Activated naive CD4-positive, alpha-beta T cell (primary cell): ENCODE measurements at places on chromosomes 4 and X.

DNA sequence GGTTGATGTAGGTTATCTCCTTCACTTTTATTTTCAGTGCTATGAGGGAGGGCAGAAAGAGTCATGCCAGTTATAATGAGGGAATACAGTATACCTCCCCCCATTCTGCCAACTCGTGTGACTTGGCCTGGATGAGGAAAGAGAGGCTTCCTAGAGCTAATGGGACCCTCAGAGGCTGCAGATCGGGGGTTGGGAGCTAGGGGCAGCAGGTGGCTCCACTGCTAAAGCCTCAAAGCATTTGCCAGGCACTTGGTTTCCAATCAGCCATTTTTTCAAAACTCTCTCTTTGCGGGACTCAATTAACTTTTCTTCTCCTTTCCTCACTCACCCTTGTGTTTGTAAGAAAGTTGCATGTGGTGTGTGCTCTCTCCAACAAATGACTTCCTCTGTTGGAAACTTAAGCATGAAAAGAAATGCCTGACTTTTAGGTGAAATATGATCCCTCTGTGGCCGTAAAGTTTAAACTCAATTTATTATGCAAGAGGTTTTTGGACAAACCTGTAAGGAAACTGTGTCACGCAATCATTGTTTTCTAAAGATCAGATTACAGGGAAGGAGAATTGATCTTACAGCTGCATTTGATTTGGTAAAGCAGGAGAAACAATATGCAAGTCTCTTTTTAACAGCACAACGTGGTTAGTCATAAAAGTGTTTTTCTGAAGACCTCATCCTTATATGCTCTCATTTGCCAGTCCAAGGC lies 7.0 kb downstream of the SFRP2 start:
- no peak for DNase-seq

- no peak for DNase-seq
Observed at GRCh38 chr4:185304944-185305690, 90.6 kb downstream of the LRP2BP start.

DNA sequence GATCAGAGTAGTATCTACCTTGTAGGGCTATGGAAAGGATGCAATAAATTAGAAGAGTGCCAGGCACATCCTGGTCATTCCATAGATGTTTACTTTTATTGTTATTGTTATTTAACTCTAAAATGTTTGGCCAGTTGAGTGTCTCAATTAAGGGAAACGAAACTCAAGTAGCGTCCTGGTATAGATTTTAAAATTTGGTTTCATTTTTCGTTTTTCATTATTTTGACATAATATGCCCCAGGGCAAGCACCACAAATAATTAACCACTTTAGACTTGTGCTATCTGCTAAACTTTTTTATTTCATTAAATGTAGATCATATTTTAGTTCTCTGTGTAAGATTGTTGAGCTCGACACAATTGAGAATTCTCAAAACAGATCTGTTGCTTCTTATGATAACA lies 179.7 kb upstream of the PRPS2 start:
- DNase-seq, result no peak

- no peak for DNase-seq
Observed at GRCh38 chr4:17187003-17187402, 288.6 kb upstream of the LDB2 start.

- DNase-seq, result no peak
Observed at GRCh38 chr4:101306225-101306624, 41.1 kb downstream of the PPP3CA start.

DNA sequence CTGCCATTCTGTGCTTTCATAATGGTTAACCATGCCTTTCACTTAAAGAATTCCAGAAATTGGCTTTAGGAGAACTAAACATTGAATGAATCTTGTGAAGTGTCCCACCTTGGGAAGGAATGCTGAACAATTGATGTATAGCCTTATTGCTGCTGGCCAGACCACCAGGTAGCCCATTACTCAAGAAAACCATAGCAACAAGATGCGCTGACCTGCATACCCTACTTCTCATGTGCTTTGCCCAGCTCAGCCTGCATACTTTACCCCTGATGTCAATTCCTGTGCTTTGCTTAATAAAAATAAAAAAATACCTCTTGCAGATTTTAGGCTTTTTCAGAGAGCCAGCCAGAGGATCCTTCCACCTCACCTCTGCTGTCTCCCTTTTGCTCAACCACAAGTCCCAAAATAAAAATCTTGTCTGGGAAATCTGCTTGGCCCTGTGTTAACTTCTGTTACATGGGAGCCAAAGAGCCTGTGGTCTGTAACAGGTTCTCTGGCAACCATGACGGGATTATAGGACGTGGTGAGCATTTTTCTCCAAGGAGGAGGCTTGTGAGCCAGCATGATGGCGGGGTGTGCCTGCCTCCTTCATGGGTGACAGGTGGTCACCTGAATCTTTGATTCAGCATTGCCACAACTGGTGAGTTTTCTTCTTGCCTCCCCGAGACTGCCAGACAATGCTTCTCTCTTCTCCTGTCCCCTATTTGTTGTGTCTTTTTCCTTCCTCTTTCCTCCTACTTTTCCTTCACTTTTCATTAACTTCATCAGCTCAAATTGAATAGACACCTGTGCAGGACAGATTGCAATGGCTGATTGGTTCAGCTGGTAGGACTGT lies 106.8 kb downstream of the ARSJ start:
- no peak for DNase-seq

DNA sequence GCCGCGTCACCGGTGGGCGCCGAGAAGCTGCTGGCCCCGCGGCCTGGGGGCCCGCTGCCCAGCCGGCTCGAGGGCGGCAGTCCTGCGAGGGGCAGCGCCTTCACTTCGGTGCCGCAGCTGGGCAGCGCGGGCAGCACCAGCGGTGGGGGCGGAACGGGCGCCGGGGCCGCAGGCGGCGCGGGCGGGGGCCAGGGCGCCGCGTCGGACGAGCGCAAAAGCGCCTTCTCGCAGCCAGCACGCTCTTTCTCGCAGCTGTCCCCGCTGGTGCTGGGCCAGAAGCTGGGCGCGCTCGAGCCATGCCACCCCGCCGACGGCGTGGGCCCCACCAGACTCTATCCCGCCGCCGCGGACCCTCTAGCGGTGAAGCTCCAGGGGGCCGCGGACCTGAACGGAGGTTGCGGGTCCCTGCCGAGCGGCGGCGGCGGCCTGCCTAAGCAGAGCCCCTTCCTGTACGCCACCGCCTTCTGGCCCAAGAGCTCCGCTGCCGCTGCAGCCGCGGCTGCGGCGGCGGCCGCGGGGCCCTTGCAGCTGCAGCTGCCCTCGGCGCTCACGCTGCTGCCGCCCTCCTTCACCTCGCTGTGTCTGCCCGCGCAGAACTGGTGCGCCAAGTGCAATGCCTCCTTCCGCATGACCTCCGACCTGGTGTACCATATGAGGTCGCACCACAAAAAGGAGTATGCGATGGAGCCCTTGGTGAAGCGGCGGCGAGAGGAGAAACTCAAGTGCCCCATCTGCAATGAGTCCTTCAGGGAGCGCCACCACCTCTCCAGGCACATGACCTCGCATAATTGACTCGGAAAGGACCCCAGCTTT lies 5.6 kb downstream of the PRDM8 start:
- DNase-seq, result peak; percentile 23

GRCh38 chr4:128347175-128347868 lies 59.7 kb upstream of the PGRMC2 start:
- DNase-seq, result no peak

DNA sequence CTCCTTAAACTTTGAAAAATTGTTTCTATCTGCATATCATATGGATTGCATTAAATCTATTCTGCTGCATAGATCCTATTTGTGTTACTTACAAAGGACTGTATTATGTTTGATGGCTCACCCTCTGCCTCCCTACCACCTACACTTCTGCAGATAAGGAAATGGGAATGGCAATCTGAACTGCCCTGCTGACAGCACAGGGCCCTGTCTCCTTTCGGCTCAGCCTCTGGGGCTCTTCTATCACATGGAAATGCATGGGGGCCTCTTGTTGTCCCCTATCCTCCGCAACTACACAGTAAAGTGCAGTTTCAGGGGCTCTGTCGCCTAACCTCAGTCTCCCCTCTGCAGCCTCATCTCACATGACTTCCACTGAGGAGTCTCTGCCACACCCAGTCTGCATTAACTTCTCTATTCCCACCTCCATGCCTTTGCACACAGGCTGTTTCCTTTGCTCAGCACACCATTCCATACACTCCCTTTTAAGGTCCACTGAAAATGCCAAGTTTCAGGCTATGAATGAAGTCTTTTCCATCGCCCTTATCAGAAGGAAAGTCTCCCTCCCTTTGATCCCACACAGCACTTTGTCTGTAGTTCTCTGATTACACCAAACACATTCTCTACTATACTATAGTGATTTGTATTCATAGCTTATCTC lies 12.5 kb downstream of the RELL1 start:
- no peak for DNase-seq

DNA sequence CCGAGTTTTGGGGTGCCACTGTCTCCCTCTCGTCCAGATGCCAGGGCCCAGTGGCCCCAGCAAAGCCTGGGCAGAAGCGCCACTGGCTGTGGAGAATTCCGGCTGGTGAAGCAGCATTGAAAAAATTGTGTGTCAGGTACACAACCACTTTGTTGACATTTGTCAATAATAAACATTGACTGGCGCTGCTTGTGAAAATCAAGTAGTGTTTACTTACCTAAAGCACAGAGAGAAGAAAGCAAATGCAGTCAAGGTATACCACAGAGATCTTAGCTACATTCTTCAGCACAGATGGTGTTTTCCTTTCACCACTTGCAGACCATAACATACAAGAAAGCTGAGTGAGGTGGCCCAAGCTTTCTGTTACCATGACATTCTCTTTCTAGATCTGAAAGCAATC lies 14.5 kb upstream of the SLC7A11 start:
- no peak for DNase-seq

DNA sequence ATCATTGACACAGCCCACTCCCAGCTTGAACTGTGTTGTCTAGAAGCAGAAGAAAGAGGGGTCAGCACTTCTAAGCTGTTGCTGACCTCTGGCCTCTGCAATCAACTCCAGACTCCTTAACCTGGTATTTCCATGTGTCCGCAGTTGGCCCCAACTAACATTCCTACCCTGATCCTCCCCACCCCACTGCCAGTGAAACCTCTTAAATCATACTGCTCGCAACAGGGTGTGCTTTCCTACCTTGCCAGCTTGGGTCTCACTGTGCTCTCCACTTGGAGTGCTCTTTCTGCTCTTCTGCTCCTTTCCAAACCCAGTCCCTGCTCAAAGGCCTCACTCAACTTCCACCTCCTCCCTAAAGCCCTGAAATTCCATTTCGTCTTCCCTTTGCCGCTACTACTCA lies 52.3 kb upstream of the RPS6KA3 start:
- no peak for DNase-seq
